Cerebellum (tissue), 4 donors: ENCODE measurements at places on chromosomes 4 and X. TPM values are rescaled to one million over a fixed set of nuclear protein-coding genes. Genes with fewer than 3 reads are reported as not detected.

DNA sequence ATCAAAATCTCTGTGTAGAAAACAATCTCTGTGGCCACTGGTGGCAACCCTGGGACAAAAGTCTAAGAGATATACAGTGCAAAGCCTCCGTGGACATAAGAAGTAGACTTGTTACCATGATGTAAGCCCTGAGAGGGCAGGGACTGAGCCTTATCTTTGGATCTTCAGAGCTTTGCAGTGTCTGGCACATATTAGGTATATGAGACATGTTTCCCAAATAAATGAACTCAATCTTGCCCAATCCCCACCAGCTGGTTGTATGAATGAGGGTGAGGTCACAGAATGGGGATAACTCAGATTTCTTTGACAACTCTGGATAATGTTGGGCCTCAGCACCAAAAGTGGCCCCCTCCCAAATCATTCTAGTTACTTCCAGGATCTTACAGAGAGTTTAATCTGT lies 511.4 kb upstream of the DIPK2B start:
- DNase-seq = no peak

Gene CA5B
- total RNA-seq = 10.2 TPM

Gene SPRY1
- total RNA-seq = 29.6 TPM

Gene POU3F4
- 6.8 TPM for total RNA-seq

Gene JAKMIP1
- total RNA-seq = 10.7 TPM

Gene CDKL2
- 34.6 TPM for total RNA-seq

DNA sequence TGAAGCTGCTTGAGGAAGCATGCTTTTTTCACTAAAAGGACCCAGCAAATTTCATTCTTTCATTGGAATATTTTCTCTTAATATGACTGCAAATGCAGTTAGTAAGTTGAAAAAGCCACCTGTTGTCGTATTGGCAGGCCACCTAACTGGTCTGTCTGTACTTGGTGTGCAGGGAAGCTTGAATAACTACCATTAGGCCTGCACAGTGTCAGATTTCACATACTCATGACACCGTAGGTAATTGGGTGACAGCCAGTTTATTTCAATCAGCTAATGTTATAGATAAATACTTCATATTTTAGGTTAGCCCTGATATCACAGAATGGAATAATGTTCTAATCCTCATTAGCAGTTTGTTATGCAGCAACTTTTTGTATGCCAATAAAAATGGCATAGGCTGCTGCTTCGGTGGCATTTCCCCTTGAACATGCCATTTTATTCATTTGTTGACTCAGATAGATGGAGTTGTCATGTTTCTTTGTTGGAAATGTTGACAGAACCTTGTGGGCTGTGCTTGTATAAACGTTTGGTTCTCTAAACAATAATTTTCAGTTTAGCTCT lies 173.7 kb downstream of the RPA4 start:
- no peak for DNase-seq

DNA sequence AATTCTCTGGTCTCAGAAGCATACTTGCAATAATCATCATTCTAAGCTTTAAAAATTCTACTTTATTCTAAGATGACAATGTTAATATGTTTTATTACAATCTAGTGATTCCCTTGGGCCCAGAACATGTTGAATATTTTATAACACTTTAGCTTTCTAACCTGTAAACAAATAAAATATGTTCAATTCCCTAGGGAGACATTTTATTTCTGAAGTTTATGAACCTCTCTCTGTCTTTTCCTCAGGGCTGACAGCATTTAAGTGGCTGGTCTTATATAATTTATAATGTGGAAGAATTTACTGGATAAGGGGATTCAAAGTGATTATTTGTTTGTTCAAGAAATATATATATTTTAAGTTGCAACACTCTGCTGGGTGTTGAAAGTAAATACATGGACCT lies 55.3 kb upstream of the NPFFR2 start:
- DNase-seq = no peak

Gene SMIM10
- 1.1 TPM for total RNA-seq

DNA sequence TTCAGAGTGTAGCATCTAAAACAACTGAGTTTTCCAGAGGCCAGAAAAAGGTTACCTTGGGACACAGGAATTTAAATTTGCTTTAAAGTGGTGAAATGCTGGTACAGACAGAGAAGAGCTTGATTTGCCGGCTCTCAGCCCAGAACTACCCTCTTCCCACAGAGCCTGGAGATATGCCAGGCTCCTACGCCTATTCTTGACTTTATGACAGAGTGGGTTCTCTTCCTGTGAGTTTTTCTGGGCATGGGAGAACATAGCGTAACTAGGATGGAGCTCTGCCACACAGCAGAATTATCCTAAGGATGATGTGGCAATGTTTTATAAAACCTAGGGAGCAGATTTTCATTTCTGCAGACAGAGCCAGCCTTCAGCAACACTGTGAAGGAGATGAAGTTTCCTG lies 241.8 kb downstream of the GRIA3 start:
- DNase-seq = no peak

- no peak for DNase-seq
Measured at GRCh38 chr4:145196747-145197146, 16.4 kb upstream of the OTUD4 start.
